ENCODE measurements at places on chromosomes 2 and 18.

- DNase-seq = no peak
Observed at GRCh38 chr2:121095257-121096080, 189.5 kb downstream of the TFCP2L1 start.

- peak; percentile 32 for DNase-seq
Observed at GRCh38 chr2:218125626-218126080, at the start of gene CXCR2. Gene CXCR2 (plus strand): TSS chr2:218126028. CDS start chr2:218134802, 8,774 bp downstream.

GRCh38 chr18:2948038-2948437, 64.9 kb downstream of the LPIN2 start:
- DNase-seq = no peak

- DNase-seq = no peak
Observed at GRCh38 chr2:71592181-71592711, 138.9 kb downstream of the DYSF start.

GRCh38 chr2:3487432-3487831, 31.9 kb downstream of the ADI1 start:
- no peak for DNase-seq

DNA sequence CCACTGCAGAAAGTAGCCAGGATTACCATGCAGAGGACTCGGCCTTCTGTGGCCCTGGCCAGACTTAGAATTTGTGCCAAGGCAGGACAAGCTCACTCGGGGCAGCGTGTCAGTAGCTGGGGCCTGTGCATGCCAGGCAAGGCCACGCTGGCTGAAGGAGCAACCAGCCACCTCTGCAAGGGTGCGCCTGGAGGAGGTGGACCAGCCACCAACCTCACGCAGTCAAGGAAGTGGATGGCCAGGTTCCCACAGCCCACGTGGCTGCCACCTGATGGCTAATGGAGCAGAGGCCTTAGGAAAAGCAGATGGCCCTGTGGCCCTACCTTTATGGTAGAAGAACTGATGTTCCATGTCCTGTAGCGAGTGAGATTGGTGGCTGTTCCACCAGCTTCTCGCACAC, 107.9 kb downstream of the CCDC74A start:
- no peak for DNase-seq

DNA sequence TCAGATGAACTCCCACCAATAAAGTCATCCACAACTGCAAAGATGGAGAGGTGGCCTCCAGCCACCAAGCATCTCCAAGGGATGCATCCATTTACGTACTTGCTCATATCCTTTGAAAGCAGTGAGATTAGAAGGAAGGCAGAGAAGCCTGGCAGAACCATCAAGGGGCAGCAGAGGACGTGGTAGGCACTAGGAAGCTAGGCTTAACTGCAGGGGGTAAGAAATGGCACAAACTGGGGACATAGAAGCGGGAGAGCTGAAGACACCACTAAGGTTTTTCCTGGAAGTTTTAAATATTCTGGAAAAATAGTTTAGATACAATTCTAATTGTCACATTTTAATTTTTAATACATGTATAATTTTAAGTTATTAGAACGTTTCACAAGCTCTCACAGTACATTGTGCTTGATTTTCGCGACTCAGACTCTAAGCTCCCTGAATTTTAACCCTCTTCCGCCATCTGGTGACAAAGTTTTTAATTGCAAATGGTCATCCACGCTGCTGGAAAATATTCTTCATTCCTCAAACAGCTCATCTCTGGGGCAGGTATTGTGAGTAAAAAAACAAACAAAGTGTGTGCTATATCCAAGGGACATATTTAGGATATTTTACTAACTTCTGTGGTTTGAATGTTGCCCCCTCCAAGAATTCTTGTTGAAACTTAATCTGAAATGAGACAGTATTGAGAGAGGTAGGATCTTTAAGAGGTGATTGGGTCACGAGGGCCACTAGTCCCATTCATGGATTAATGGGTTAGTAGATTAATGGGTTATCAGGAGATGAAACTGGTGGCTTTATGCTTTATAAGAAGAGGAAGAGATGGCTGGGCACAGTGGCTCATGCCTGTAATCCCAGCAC, 1.6 kb upstream of the PSTPIP2 start:
- peak; percentile 73 for DNase-seq

DNA sequence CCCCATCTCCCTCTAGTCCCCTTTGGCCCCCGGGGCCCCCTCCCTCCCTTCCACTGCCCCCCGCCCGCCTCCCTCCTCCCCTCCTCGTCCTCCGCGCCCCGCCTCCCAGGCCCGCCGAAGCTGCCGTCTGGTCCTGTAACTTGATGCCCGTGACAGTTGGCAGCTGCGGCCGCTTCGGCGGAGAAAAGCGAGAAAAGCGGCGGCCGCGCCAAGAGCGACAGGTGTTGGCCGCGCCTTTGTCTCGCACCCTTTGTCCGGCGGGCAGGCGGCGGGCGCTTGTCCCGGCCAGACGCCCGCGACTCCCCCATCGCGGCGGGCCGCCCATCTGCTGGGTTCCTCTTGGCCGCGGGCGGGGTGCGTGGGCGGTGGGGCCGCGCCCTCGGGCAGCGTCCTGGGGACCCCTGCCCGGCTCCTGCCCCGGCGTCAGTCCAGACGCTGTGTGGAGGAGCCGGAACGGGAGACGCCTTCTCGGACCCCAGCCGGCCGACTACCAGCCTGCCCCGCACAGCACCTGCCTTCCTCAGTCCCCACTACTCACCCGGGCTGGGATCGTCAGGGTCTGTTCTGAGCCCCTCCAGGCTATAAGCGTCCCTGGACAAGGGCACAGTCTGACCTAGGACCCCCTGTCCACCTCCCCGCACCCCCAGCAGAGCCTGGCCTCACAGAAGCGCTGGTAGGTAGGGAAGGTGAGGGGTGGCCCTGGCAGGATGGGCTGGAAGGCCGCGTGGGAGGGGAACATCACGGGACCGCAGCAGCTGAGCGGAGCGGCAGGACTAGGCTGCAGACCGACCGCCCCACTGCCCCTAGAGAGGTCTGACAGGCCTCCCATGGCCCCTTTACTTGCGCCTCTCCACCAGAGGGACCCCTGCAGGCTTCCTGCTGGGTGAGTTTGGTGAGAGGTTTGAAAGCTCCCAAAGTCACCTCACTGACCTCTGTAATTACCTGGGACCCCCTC, 1.2 kb upstream of the HES6 start:
- no peak for DNase-seq

- DNase-seq = no peak
Observed at GRCh38 chr2:64975232-64975821, 13.9 kb upstream of the SLC1A4 start.

DNA sequence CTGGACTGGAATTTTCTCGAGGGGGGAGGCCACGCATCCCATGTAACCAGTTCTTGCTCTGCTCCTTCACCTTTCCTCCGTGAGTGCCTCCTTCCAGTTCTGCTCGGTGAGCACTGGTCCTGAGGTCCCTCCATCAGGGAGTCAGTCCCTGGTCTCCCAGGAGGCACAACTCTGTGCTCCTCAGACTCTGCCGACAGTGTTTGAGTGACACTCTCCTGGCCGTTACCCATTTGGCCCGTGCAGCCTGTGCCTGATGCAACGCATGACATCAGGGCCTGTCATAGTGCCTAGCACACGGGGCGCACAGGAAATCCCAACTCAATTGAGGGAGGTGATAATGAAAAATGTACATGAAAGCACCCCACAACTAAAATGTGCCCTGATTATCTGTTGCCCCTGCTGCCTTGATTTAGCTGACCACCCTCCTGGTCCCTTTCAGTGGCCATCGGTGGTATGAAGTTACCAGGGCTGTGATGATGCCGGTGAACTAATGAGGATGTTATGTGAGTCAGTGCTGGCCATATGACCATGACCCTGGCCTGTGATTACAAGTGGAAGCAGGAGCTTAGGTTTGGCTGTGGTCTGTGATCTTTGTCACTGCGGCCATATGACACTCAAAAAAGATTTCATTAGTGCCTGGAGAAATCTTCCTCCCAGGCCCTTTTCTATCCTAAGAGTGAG, 144.6 kb downstream of the TDRD15 start:
- DNase-seq = no peak

DNA sequence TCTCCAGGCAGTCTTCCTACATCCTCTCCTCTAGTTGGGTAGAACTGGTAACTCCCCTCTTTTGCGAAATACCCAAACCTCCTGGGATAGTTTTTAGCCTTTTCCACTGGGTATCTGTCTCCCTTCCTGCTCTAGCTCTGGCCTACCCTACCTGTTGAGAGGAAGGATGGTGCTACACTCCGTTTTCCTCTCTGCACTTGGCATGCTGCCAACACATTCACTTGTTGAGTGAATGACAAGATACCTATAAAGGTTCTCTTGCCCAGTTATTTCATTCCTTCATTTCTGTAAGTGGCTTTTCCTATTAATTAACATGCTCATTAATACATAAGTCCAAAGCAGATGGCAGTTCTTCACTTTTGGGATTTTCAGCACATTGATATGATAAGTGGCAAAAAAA, 293.8 kb downstream of the CNTNAP5 start:
- no peak for DNase-seq

DNA sequence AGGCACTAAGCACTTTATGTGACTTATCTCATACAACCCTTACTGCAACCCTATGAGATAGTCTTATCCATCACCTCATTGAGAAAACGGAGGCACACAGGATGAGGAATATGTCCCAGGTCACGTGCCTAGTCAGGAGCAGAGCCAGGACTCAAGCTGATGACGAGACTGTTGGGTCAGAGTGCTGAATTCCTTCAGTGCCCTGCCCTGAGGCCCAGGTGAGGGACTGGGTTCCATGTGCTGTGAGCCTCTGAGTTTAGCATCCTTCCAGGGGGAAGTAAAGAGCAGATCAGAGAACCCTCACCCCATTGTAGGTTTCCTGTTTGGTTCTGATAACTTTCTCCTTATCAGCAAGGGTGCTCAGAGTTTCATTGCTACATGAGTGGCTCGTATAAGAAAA, 11.7 kb upstream of the EDAR start:
- DNase-seq = no peak

DNA sequence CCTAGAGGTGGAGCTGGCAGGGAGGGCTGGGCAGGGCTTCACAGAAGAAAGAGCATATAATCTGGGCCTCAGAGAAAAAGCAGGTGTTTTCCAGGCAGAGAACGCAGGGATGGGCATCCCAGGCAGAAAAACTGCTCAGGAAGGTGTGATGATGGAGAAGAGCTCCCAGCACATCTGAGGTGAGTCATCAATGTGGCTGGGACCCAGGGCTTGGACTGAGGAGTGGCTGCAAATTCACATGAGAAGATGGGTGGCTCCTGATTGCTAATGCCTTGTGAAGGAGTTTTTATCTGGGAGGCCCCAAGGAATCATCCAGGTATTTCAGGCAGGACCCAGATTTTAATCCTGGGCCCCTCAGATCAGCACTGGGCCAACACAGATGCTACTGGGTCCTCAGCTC, 10.2 kb downstream of the IL1F10 start:
- no peak for DNase-seq

GRCh38 chr2:105179469-105180372, 61.8 kb upstream of the GPR45 start:
- peak; percentile 12 for DNase-seq

GRCh38 chr2:207993151-207993763, 32.1 kb downstream of the PLEKHM3 start:
- no peak for DNase-seq

GRCh38 chr2:161136696-161137324, 23.4 kb upstream of the TANK start:
- DNase-seq = peak; percentile 78

- DNase-seq = no peak
Observed at GRCh38 chr18:59917422-59917821, 17.6 kb downstream of the PMAIP1 start.

DNA sequence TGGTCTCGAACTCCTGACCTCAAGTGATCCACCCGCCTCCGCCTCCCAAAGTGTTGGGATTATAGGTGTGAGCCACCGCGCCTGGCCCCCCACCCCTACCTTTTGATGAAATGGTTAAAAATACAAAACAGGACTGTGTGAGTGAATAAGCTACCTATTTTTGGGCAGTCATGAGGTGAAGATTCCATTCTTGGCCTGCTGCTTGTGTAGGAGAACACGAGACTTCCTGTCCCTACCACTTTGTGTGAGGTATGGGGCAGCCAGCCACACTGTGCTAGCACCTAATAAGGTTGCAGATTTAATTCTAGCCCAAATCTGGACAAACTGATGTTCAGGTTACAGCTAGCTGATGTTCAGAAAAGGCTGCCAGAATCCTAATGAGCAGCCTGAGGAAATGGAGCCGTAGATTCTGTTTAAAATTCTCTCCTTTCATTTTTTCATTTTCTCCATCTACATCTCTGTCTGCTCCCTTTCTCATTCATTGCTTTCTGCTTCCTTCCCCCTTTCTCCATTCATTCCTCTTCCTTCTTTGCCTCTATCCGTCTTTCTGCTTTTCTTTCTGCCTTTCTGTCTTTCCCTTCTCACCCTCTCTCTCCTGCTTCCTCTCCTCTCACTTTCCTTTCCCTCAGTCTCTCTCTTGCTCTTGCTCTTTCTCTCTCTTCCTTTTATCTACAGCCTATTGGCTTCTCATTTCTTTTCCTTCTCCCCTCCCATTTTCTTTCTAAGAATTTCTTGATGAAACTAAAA, 4.6 kb upstream of the LTBP1 start:
- no peak for DNase-seq

GRCh38 chr2:106342831-106343251, 125.4 kb downstream of the RGPD3 start:
- no peak for DNase-seq
